ENCODE measurements at places on chromosomes 6 and 20.

DNA sequence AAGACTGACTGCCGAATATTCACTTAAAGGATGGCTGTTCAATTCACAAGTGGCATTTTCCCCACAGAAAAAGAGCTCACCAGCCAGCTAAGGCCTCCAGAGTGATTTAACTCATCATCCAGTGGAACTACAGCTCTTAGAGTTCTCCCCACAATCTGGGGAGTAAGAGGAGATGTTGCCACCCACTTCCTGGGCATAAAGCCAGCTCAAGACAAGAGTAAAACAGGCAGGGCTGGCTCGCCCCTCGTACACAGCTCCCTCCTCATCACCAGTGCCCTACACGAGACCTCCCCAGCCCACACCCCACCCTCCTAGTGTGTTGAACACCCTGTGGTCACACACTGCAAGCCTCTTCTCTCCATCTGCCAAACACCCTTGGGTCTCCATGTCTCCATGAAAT is 47.2 kb upstream of the IPCEF1 start:
- peak; percentile 80 for DNase-seq

GRCh38 chr6:89978749-89979145 is 84.5 kb downstream of the GJA10 start:
- DNase-seq, result no peak

DNA sequence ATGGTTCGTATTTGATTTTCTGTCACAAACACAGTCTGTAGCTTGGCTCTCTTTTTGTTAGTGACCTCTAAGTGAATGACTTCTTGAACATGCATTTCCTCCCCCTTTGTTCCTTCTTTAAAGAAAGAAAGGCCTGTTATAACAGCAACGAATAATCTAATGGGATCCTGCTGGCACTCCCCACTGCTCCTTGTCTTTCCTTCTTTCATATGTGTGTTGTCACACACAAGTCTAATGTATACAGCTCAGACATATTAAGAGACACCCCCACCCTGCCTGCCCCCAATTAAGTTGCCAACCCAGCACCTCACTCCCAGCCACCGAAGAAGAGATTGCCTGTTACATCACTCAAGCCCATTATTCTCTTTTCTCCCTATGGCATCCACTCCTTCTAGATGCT is 4.9 kb upstream of the SAMD5 start:
- no peak for DNase-seq

- DNase-seq, result peak; percentile 87
Observed at GRCh38 chr6:18978337-18979128, 591.4 kb downstream of the RNF144B start.

DNA sequence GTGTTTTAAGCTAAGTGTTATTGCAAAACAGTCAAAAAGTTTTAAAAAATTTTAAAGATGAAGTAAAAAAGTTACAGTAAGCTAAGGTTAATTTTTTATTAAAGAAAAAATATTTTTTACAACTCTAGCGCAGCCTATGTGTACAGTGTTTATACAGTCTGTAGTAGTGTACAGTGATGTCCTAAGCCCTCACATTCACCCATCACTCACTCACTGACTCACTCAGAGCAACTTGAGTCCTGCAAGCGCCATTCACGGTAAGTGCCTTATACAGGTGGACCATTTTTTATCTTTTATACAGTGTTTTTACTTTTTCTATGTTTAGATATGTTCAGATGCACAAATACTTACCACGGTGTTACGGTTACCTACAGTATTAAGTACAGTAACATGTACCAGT is 83.4 kb upstream of the STMND1 start:
- DNase-seq, result no peak

- no peak for DNase-seq
Observed at GRCh38 chr6:87705070-87705691, 3.1 kb upstream of the AKIRIN2 start.

- DNase-seq, result peak; percentile 52
Observed at GRCh38 chr6:137867685-137868509, 838 bp downstream of the TNFAIP3 start.

- no peak for DNase-seq
Observed at GRCh38 chr6:67497749-67498148, 1137.3 kb upstream of the ADGRB3 start.

- peak; percentile 65 for DNase-seq
Observed at GRCh38 chr20:36574366-36575135, 1.2 kb downstream of the TGIF2 start.

DNA sequence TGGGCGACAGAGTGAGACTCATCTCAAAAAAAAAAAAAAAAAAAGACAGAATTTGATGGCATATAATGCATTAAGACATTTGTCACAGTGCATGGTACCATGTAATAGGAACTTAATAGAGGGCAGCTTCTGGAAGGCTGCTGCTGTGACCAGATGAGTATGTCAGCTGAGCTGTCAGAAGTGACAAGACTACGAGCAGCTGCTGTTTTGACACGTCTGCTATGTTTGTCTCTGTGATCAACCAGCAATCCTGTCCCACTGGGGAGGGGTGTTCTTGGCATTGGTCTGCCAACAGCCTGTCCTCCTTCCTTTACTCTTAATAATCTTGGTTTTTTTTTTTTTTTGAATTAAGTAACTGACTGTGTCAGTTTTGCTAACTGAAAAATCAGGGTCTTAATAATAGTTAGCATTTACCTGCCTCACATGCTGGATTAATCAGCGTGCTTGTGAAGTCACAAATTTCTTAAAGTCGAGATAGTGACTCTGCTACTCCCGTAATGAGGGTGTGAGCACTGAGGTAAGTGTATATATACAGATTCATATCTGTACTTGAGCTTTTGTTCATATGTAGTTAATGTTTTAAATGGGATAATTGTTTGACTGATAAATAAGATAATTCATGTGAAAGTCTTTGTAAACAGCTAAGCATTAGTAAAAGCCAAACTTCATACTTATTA is 152.4 kb downstream of the BMP2 start:
- DNase-seq, result peak; percentile 82

DNA sequence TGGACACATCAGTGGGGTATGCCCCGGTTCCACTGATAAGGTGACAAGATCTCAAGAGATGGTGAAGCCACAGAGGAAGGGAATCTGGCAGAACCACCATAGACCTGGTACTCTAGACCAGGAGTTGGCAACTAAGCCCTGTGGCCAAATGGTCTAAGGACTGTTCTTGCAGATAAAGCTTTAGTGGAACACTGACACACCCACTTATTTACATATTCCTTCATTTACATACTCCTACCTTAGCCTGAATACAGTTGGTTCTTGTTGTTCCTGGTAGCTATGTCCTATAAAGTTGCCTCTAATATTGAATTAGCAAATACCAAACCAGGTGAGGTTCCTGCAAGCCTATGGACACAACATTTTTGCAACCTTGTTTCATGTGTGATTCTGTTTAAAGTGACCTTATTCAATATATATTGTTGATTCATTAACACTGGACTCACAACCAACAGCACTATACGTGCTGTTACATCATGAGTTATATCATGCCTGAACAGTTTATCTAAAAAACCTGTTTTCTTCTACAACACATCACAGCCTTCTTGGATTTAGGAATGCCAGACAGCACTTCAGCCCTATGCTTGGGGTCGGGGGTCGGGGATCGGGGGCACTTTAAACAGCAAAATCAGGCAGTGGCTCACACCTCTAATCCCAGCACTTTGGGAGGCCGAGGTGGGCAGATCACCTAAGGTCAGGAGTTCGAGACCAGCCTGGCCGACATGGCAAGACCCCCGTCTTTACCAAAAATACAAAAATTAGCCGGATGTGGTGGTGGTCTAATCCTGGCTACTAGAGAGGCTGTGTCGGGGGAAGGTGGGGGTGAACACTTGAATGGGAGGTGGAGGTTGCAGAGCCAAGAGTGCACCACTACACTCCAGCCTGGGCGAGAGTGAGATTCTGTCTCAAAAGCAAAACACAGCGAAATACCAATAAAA is 2.5 kb downstream of the CCDC167 start:
- DNase-seq, result no peak

Measured in tongue (tissue), 3 donors.